ENCODE measurements at places on chromosomes 2 and 18.

GRCh38 chr18:75035928-75036327, 173.0 kb downstream of the PTGR3 start:
- DNase-seq = no peak

GRCh38 chr2:231597014-231597611, 4.4 kb downstream of the TEX44 start:
- DNase-seq = no peak

- no peak for DNase-seq
Measured at GRCh38 chr2:73043276-73043675, 28.2 kb downstream of the SFXN5 start.

GRCh38 chr2:28894470-28895188, at the start of gene WDR43:
TSS of gene WDR43 (plus strand) at chr2:28894667. CDS start at chr2:28894699, 32 bp downstream.
- DNase-seq = peak; percentile 99
